ENCODE measurements at places on chromosomes 11 and 22.

DNA sequence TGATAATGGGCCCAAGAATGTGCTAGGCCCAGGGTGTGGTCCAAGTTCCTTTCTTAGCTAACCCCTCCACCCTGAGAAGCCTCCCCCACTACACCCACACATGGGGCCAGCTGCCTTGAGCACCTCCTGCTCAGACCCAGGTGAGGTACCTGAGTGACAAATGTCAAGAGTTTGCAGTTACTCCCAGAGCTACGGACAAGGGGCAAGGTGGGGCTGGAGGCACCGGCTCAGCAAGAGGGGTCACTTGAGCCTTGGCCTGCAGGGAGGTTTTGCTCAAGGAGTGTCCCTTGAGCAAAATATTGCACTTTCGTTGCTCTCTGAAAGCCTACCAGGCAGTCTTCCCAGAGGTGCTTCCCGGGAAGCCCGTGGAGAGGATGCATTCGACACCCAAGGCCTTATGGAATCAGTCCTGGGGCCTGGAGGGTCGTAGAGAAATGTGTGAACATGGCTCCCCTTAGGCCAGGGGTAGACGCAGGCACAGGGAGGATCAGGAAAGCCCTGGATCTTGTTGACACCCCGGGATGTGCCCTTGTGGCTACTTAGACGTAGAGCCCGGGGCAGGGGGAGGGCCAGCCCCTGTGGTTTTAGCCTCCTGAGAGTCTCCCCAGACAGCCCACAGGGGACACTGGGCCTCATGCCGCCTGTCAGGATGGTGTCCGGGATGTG is 114.2 kb downstream of the KCNQ1 start:
- DNase-seq, result no peak

GRCh38 chr11:76783896-76784813 is 999 bp downstream of the TSKU start:
- peak; percentile 86 for DNase-seq

GRCh38 chr11:1959786-1960185 is 12.7 kb downstream of the MRPL23 start:
- no peak for DNase-seq

GRCh38 chr11:75191330-75191717 is 40.4 kb downstream of the SLCO2B1 start:
- DNase-seq, result peak; percentile 8

GRCh38 chr11:69822676-69823494 is 3.7 kb upstream of the FGF3 start:
- DNase-seq, result no peak

GRCh38 chr11:47000033-47000432 is 63.5 kb downstream of the CSTPP1 start:
- no peak for DNase-seq

DNA sequence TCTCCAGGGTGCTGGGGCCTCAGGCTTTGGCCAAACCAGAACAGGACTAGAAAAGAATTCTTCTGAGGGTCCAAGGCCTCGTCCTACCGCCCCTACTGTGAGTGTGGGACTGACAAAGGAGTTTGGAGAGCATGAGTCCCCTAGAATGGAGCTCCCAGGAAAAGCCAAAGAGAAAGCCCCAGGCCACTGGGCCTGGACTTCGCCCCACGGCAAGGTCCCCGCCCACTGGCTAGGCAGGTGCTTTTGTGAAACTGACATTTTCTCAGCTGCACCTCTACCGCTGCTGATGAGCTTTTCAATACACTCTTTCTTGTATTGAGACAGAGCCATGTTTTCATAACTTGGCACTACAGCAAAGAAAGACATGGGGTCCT is 9.7 kb upstream of the FGF3 start:
- no peak for DNase-seq
